Activated effector memory CD4-positive, alpha-beta T cell treated with Interleukin-2 at 50 U/mL for 16 hours (primary cell): ENCODE measurements at places on chromosomes 4 and X.

- no peak for DNase-seq
These were observed 20.4 kb upstream of the FRMPD3 start for GRCh38 chrX:107429090-107429489.

DNA sequence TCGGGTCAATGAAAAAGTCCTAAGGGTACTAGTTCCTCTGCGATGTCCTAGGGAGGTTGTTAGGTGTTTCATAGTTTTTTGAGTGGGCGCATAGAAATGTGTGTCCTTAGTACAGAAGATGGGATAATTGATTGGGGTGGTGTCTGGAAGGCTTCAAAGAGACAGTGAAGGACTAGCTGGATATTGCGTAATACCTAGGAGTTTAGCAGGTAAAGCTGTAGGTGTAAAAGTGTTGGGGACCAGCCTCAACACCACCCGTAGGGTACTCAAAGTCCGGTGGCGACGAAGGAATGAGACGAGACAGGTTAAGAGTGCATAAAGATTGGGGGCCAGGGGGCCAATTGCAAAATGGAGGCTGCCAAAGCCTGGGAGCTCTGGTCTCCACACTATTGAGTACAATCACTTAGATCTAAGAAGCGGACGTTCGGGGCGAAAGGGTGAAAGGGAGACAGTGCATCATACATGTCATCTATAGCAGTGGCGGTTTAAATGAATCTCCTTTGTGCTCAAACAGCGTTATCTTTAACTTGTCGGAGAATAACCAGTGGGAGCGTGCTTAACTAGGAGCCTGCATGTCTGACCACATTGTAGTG is 1.0 kb downstream of the TRMT44 start:
- DNase-seq, result no peak

GRCh38 chr4:162878096-162878495 is 288.6 kb downstream of the NAF1 start:
- no peak for DNase-seq

GRCh38 chr4:109046471-109047201 is 255.8 kb downstream of the COL25A1 start:
- no peak for DNase-seq
